ENCODE measurements at places on chromosomes 5 and 9. TPM values are rescaled to one million over a fixed set of nuclear protein-coding genes. Genes with fewer than 3 reads are reported as not detected.

GRCh38 chr9:123063177-123063598 is 29.7 kb downstream of the GPR21 start:
- no peaks in the 10 kb centered on the region for H3K27me3 ChIP-seq
- no peak overlapping the region for H3K27ac ChIP-seq
- H3K36me3 ChIP-seq: peaks cover 10% of the 10 kb centered on the region
- no peak for DNase-seq

DNA sequence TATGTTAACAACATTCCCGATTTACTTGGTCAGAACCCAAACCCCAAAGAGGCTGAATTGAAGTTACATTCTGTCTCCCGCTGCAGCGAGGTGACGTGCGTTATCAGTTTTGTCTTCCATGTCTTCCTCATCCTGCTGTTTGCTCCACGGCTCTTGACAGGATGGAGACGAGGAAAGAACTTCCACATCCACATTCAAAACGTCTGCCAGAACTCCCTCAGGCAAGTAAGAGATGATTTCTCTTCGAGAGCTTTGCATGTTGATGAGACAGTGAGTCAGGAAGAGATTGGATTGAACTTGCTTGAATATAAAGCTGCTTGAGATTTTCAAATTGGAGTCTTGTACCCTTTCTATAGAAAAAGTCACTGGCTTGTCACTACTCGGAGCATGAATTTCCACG is 242.6 kb downstream of the AUH start:
- DNase-seq: no peak
- H3K4me1 ChIP-seq: peaks cover 17% of the 10 kb centered on the region
- H3K27me3 ChIP-seq: peaks cover 21% of the 10 kb centered on the region
- peaks cover 2% of the 10 kb centered on the region for H3K36me3 ChIP-seq

DNA sequence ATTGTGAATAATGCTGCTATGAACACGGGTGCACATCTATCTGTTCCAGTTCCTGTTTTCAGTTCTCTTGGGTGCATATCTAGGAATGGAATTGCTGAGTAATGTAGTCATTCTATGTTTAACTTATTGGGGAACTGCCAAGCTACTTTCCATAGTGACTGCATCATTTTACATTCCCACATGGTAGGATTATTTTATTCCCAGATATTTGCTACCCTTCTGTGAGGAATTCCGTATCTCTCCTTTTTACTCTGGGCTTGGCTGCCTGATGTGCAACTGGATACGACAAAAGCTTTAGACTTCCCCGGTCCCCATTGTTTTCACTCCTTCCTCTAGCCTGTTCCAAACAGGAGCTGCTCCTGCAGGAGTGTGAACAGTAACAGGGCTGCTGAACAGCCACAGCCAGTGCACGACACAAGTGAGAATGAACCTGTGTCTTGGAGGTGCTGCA is 7.2 kb downstream of the TAS2R1 start:
- no peak for DNase-seq
- no peaks in the 10 kb centered on the region for H3K4me1 ChIP-seq
- no peak overlapping the region for H3K27ac ChIP-seq
- H3K4me3 ChIP-seq: no peak overlapping the region
- H3K36me3 ChIP-seq: no peaks in the 10 kb centered on the region
- H3K27me3 ChIP-seq: no peaks in the 10 kb centered on the region

DNA sequence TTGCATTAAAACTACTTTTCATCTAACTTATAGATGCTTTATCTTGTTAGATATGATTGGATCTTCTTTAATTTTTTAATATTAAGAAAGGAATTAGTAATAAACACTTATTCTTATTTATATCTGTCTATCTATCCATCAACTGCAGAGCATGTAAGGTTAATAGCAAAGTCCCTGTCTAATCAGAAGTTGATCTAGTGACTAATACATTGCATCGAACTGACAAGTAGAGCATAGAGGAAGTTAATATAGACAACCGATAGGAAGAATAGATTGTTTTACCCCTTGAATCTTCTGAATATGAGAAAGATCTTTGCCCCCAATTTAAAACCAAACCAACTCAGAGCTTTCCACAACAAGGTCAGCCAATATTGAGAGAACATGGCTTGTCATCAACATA is 862.0 kb upstream of the CDH6 start:
- H3K4me3 ChIP-seq: no peak overlapping the region
- H3K4me1 ChIP-seq: no peaks in the 10 kb centered on the region
- no peaks in the 10 kb centered on the region for H3K27me3 ChIP-seq

DNA sequence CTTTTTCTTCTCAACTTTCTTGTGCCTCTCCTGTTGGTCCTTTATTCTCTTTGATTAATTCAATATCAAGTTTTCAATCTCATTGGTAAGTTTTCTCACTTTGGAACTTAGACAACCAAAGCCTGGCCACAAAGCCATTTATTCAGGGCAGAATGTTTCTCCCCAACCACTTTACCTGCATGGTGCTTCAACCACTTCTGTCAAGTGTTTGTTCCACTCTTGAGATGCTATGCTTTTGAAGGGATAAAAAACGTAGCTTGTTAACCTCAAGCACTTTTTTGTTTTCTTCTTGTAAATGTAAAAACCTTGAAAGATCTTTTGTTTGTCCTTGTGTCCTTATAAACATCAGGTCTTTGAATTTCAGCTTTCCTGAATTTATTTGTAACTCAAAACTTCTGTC is 966.7 kb downstream of the MAT2B start:
- DNase-seq: no peak
- no peaks in the 10 kb centered on the region for H3K4me1 ChIP-seq
- no peaks in the 10 kb centered on the region for H3K27me3 ChIP-seq
- H3K27ac ChIP-seq: no peak overlapping the region

- no peaks in the 10 kb centered on the region for H3K36me3 ChIP-seq
- DNase-seq: peak; percentile 76
- no peak overlapping the region for H3K27ac ChIP-seq
- no peaks in the 10 kb centered on the region for H3K4me1 ChIP-seq
- no peak overlapping the region for H3K4me3 ChIP-seq
- peaks cover 2% of the 10 kb centered on the region for H3K27me3 ChIP-seq
Observed at GRCh38 chr9:27888661-27889295, 315.5 kb upstream of the C9orf72 start.

Gene REEP5
- total RNA-seq: 40.6 TPM

Gene SOHLH1
- total RNA-seq: not detected

Measured in activated CD8-positive, alpha-beta T cell treated with anti-CD3 and anti-CD28 coated beads for 36 hours (primary cell).